ENCODE measurements at places on chromosomes 11 and 22. TPM values are rescaled to one million over a fixed set of nuclear protein-coding genes. Genes with fewer than 3 reads are reported as not detected.

GRCh38 chr11:87263979-87264378 lies 226.2 kb downstream of the TMEM135 start:
- peak; percentile 31 for DNase-seq
- no peak overlapping the region for H3K4me3 ChIP-seq
- no peaks in the 10 kb centered on the region for H3K27me3 ChIP-seq
- H3K27ac ChIP-seq = no peak overlapping the region

DNA sequence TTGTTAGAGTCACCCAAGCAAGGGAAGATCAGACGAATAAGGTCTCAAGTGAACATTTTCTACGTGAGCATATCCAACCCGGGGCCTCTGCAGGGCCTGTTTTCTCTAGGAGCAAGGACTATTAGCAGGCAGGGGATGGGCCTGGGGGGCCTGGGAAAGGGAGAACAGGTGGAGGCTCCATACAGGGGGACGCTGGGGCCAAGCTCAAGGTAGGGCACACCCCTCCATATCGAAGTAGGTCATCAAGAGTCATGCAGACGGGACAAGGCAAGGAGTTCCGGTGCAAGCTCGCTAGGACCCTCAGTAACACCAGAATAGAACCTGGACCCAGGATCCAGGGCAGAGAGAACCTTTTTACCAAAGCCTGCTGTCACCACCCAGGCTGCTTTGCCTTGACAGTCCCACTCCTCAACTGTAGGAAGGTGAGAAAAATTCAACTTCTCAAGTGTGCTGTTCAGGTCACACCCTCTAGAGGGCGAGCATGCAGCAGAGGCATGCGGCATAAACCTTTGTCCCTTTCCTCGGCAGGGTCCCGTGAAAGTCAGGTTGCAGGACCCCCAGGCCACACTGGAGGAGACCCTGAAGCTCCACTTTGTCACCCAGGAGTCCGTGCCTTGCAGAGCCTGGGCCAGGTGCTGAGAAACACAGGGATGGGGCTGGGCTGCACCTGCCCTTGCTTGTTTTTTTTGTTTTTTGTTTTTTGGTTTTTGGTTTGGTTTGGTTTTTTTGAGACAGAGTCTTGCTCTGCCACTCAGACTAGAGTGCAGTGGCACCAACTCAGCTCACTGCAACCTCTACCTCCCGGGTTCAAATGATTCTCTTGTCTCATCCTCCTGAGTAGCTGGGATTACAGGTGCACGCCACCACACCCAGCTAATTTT lies 8.6 kb upstream of the APOBEC3B start:
- no peak overlapping the region for H3K4me3 ChIP-seq
- no peak overlapping the region for H3K27ac ChIP-seq
- H3K27me3 ChIP-seq = no peaks in the 10 kb centered on the region
- H3K36me3 ChIP-seq = no peaks in the 10 kb centered on the region
- H3K4me1 ChIP-seq = no peaks in the 10 kb centered on the region
- DNase-seq = peak; percentile 55

SEC14L6 gene
- not detected for total RNA-seq

RAG2 gene
- total RNA-seq = not detected

DNA sequence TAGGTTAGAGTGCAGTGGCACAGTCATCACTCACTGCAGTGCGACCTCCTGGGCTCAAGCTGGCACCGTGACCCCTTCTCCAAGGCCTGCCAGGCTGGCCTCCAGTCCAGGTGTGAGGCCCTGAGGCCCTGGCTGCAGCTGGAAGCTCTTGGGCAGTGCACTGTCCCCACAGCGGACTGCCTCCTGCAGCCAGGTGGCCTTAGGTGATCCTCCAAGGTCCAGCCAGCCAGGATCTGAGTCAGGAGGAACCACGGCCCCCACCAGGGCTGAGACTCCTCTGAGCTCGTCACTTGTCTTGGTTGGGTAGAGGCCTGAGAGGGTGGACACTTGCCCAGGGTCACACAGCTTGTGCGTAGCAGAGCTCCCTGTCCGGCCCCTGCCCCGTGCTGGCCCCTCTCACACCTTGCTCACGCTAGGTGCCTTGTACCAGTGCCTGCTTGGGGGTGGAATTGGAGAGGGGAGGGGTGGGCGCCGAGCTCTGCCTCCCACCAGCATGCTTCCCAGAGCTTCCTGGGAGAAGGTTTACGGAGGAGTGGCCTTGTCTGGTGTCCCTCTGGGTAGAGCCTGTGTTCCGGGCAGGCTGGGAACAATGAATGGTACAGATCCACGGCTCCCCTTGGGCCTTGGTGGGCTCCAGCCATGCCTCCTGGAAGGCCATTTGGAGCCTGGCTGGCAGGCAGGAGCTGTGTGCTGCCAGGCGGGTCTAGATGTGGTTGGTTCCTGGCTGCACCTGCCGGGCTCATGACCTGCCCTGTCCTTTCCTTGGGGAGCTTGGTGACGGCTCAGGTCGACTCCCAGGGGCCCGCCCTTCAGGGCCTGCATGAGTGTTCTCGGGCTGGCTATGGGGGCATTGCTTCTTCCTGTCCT lies 20.6 kb downstream of the KCNQ1 start:
- H3K4me1 ChIP-seq = peaks cover 5% of the 10 kb centered on the region
- no peak for DNase-seq
- H3K4me3 ChIP-seq = no peak overlapping the region
- H3K27me3 ChIP-seq = no peaks in the 10 kb centered on the region

FGF19 gene
- not detected for total RNA-seq

- H3K4me3 ChIP-seq = no peak overlapping the region
- DNase-seq = no peak
- no peak overlapping the region for H3K27ac ChIP-seq
These were observed 5.1 kb downstream of the DNAL4 start for GRCh38 chr22:38788846-38789245.

GRCh38 chr22:40637183-40638150 lies 948 bp upstream of the MRTFA start:
- peak overlapping the region; percentile 78 for H3K27ac ChIP-seq
- H3K4me1 ChIP-seq = peaks cover 13% of the 10 kb centered on the region
- peak; percentile 7 for DNase-seq
- peak overlapping the region; percentile 74 for H3K4me3 ChIP-seq
- no peaks in the 10 kb centered on the region for H3K27me3 ChIP-seq
- no peaks in the 10 kb centered on the region for H3K36me3 ChIP-seq

GRCh38 chr11:27705873-27706820 lies 5.9 kb upstream of the BDNF start:
- no peak overlapping the region for H3K4me3 ChIP-seq
- DNase-seq = peak; percentile 43
- no peaks in the 10 kb centered on the region for H3K27me3 ChIP-seq
- H3K27ac ChIP-seq = no peak overlapping the region

GRCh38 chr22:45992737-45993136 lies 15.8 kb upstream of the WNT7B start:
- no peak overlapping the region for H3K27ac ChIP-seq
- H3K4me3 ChIP-seq = no peak overlapping the region
- no peaks in the 10 kb centered on the region for H3K36me3 ChIP-seq
- DNase-seq = no peak
- H3K4me1 ChIP-seq = peaks cover 13% of the 10 kb centered on the region
- H3K27me3 ChIP-seq = no peaks in the 10 kb centered on the region

DNA sequence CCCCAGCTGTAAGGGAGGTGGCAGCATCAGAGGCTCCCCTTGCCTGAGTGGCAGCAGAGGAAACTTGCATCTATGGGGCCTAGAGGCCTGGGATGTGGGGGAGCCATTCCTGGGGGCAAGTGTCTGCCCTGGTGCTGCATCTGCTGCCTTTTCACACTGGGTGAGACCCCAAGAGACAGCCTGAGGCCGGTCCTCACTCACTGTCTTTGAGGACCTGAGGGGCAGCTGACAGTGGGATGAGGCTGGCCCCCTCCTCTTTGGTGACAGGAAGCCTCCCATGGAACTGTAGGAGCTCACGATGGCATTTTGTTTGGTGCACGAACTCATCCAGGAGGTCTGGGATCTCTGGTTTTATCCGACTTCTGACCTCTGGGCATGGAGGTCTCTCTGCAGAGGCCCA lies 82.2 kb upstream of the PRODH start:
- DNase-seq = no peak
- no peaks in the 10 kb centered on the region for H3K4me1 ChIP-seq
- H3K4me3 ChIP-seq = no peak overlapping the region
- no peaks in the 10 kb centered on the region for H3K36me3 ChIP-seq
- no peak overlapping the region for H3K27ac ChIP-seq
- peaks cover 3% of the 10 kb centered on the region for H3K27me3 ChIP-seq

ZDHHC8 gene
- 26.8 TPM for total RNA-seq

BTG4 gene
- not detected for total RNA-seq

DNA sequence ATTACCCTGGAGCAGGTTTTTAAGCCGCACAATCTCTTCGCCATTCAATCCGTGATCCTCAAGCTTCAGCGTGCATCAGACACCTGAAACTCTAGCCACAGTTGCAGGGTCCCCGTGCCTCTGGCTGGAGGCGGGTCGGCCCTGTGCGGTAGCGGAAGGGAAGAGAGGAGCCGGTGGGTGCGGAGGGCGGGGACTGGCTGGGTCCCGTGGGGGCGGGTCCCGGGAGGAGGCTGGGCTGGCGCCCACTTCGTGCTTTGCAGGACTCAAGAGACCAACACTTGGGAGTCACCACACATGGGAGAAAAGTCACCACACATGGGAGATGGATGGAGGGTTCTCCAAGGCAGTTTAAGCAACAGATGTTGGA lies 772 bp downstream of the C22orf15 start:
- peaks cover 4% of the 10 kb centered on the region for H3K4me1 ChIP-seq
- no peak overlapping the region for H3K27ac ChIP-seq
- H3K36me3 ChIP-seq = peaks cover 5% of the 10 kb centered on the region
- no peaks in the 10 kb centered on the region for H3K27me3 ChIP-seq
- no peak overlapping the region for H3K4me3 ChIP-seq

CPSF7 gene
- 55.3 TPM for total RNA-seq

- H3K4me3 ChIP-seq = no peak overlapping the region
- no peaks in the 10 kb centered on the region for H3K4me1 ChIP-seq
- H3K27ac ChIP-seq = no peak overlapping the region
These were observed 67.3 kb upstream of the NUP50 start for GRCh38 chr22:45096256-45096907.

DNA sequence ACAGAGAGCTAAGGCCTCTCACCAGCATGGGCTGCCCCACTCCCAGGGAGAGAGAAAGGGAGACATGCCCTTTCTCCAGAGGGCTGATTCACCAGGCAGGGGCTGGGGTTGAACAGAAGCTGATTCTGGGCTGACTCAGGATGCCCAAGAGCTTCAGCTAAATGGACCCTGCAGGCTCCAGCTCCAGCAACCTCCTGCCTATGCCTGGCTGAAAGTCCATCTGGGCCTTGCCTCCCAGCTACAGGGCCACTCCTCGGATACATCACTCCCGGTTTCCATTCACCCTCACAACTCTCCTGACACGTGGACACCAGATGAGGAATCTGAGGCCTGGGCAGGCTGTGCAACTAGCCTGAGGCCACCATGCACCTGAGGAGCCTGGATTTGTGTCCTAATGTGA lies 215.5 kb downstream of the BUD13 start:
- DNase-seq = no peak
- H3K27me3 ChIP-seq = peaks cover 64% of the 10 kb centered on the region
- H3K4me1 ChIP-seq = no peaks in the 10 kb centered on the region
- H3K36me3 ChIP-seq = no peaks in the 10 kb centered on the region
- H3K27ac ChIP-seq = no peak overlapping the region

MRGPRX3 gene
- total RNA-seq = not detected

APOC3 gene
- total RNA-seq = not detected

DNA sequence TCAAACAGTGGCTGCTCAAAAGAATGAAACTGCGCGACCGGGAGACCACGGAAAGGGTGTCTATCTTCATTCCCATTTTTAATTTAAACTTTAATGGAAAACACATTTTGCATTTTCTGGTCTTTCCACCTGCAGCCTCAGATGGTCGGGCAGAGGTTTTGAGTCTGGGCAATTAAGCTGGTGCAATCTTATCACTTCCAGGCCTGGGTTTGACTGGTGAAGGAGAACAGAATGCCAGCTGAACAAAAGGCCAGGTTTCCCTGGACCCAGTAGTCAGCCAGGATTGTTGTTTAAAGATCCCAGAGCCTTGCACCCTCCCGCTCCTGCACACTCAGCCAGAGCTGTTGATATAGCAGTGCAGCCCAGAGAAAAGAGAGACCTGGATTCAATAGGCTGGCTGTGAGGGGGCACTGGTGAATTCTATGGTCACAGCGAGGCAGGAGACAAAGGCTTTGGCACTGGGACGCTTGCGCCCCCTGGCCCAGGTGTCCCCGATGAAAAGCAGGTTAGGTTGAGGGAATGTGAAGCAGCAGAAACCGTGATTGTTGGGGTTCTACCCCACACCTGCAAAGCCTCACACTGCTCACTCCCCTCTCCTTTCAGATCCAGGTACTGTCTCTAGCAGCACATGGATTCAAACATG lies 83.6 kb downstream of the FLI1 start:
- no peaks in the 10 kb centered on the region for H3K4me1 ChIP-seq
- no peak overlapping the region for H3K27ac ChIP-seq
- H3K36me3 ChIP-seq = no peaks in the 10 kb centered on the region
- no peaks in the 10 kb centered on the region for H3K27me3 ChIP-seq
- H3K4me3 ChIP-seq = no peak overlapping the region

DNA sequence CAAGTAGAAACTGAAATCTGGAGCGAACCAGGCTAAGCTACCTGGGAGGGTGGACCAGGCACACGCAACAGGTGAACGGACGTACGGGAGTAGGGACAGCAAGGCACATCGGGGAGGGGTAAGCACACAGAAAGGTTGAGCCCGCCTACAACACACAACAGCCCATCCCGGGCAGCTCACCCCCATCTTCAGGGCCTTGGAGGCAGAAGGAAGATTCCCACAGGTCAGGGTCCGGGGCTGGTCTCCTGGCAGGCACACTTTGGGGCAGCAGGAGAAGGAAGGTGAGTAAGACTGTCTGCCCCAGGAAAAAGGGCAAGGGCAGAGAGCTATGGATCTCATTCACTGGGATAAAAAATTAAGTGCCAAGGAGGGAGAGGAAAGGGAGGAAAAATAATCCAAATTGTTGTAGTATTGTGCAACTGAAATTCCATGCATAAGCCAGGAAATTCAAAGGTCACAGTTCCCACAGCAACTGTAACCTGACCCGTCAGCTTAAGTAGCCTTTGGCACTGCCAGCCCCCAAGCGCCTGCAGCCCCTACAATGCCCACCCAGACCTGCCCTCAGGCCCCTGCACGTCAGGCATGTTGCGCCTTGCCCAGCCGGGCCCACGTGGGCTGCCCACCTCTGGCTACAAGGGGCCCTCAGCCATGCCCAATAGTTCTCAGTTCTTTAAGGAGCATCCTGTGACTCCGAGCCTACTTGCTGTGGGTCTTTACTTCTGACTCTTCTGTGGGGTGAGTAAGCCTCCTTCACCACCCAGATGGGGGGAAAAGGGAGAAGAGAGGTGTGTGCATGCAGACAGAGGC lies 51.8 kb downstream of the MICAL3 start:
- peak; percentile 61 for DNase-seq
- peaks cover 39% of the 10 kb centered on the region for H3K4me1 ChIP-seq
- H3K27me3 ChIP-seq = no peaks in the 10 kb centered on the region
- peak overlapping the region; percentile 64 for H3K27ac ChIP-seq
- H3K36me3 ChIP-seq = no peaks in the 10 kb centered on the region

DNA sequence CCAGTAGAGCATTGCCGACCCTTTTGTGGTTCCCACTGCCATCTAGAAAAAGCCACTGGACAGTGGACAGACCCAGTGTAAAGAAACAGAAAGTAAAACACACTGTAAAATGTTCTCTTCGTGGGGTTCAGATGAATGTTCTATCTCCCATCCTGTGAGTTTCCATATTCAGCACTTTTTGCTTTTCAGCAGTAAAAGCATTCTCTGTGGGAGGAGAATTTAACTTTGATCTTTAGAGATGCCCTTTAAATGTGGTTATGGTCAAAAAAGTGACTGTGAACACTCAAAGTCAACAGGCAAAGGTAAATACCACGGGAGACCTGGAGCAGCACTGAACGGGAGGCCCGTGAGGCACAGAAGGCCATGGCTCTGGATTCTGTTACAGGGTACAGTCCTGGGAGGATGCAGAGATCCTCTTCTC lies 53.9 kb downstream of the FLI1 start:
- H3K36me3 ChIP-seq = no peaks in the 10 kb centered on the region
- no peak overlapping the region for H3K4me3 ChIP-seq
- no peak for DNase-seq
- H3K27ac ChIP-seq = no peak overlapping the region

OR5J2 gene
- not detected for total RNA-seq

Measured in PC-3 (cell line).